IMR-90 (cell line): ENCODE measurements at places on chromosomes 4 and X. TPM values are rescaled to one million over a fixed set of nuclear protein-coding genes. Genes with fewer than 3 reads are reported as not detected.

DNA sequence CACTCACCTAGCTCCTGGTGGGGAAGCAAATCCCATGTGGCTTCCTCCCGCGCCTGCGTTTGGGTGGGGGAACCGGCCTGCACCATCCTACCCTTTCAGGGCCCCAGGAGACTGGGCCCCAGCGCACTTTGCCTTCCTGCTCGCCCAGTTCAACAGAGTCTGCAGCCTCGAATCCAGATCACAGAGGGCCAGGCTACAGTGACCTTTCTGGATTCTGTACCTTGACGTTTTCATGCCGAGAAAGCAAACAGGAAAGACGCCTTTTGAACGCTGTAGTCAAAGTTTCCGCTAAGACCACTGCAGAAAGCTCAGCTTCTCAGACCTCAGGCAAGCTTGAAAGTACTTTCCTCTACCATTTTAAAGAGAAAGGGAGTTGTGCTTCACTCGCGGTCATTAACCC, 7.4 kb upstream of the BEND2 start:
- DNase-seq, result no peak

DNA sequence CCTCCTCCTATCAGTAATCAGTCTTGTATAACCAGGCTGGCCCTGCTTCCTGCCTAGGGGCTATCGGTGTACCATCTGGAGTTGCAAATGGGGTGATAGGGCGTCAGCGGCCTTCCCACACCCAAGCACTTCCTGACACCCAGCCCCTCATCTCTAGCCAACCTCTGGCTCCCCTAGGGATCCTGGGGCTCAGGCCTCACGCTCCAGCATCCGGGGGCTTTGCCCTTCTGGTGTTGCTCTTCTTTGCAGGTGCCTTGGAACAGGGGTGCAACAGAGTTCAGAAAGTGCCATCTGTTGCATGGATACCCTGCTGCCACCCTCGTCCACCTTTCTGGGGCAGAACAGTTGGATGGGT, 4.1 kb downstream of the IL9R start:
- DNase-seq, result no peak

DNA sequence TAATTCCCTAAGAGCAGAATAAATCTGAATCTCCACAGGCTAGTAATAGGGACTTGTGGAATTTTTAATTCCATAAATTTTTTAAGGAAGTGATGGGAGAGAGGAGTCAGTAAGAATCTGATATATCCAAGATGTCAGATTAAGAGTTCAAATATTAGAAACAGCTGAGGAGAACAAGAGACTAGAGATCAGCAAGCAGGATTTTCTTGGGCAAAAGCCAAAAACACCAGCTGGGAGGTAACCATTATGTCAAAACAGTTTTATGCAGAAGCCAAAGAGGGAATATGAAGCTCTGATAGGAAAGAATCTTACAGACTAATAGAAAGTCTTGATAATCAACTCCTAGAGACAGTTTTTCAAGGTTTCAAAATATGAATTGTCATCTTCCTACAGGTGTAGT, 72.2 kb upstream of the RBPJ start:
- DNase-seq, result peak; percentile 88

- DNase-seq, result no peak
Observed at GRCh38 chrX:50963842-50964241, 53.3 kb downstream of the BMP15 start.

NCBP2L gene
- total RNA-seq, result not detected in 2 replicates

DNA sequence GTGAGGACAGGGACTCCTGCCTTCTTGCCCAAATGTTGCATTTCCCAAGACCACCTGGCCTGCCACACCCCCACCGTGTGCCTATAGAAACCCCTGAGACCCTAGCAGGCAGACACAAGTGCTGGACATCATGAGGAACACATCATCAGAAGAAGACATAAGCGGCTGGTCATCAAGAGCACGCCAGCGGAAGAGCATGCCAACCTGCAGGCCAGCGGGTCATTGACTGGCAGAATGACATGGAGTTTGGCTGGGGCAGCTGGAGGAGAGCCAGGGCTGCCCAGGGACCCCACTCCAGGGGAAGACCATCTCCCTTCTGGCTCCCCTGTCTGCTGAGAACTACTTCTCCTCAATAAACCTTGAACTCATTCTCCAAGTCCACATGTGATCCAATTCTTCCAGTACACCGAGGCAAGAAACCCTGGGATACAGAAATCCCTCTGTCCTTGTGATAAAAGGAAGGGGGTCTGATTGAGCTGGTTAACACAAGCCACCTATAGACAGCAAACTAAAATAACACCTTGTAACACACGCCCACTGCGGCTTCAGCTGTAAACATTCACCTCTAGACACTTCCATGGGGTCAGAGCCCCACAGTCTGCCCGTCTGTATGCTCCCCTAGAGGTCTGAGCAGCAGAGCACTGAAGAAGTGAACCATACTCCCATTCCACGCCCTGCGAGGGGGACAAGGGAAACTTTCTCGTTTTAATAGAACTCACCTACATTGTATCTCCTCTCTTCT, 164.8 kb upstream of the EMCN start:
- no peak for DNase-seq

GUCY1A1 gene
- 0.28 and 0.54 TPM in 2 replicates for total RNA-seq
